ENCODE measurements at places on chromosomes 7 and 10. TPM values are rescaled to one million over a fixed set of nuclear protein-coding genes. Genes with fewer than 3 reads are reported as not detected.

DNA sequence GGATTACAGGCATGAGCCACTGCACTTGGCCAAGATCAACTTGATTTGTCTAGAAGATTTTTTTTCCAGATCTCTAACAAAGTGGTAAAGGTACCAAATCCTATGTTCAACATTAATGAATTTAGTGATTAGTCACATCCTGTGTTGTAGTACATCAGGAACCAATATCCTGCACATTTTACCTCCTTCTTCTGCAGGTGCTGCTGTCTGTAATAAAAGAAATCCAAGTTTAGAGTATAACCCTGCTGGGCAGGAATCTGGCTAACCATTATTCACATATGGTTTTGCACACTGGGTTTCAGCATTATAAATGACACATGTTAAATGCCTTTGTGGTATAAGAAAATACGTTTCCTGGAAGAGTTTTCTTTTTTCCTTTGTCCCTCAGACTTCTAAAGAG is 10.8 kb downstream of the PARD3 start:
- H3K4me3 ChIP-seq, result no peak overlapping the region
- DNase-seq, result no peak
- H3K36me3 ChIP-seq, result no peaks in the 10 kb centered on the region
- no peaks in the 10 kb centered on the region for H3K27me3 ChIP-seq

- H3K4me3 ChIP-seq, result no peak overlapping the region
- H3K27me3 ChIP-seq, result no peaks in the 10 kb centered on the region
- DNase-seq, result no peak
- no peaks in the 10 kb centered on the region for H3K36me3 ChIP-seq
These were observed 17.1 kb upstream of the CPA1 start for GRCh38 chr7:130363026-130363847.

KCNMA1 gene
- total RNA-seq, result 21.1 TPM

GRCh38 chr10:1244493-1244892 is 188.3 kb downstream of the WDR37 start:
- no peak overlapping the region for H3K27ac ChIP-seq
- H3K36me3 ChIP-seq, result no peaks in the 10 kb centered on the region

GRCh38 chr10:20956843-20957242 is 59.7 kb upstream of the NEBL start:
- H3K27me3 ChIP-seq, result no peaks in the 10 kb centered on the region
- no peak overlapping the region for H3K27ac ChIP-seq
- no peak overlapping the region for H3K4me3 ChIP-seq
- H3K4me1 ChIP-seq, result no peaks in the 10 kb centered on the region

DNA sequence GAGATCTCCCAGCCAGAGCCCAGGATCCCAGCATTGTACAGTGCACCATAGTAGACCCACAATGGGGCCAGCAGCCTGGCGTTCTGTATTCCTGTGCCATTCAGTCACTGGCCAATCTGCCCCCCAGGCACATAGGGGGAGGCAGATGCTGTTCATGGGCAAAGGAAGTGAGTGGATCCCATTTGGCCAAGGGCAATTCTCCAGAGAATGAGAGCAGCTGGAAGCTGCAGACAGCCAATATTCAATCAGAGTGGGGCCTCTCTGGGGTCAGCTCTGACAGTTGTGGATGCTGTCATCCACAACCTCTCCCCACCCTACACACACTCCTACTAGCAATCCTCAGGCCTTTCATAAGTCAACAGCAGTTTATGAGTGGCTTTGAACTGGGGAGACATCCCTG is 17.5 kb downstream of the STEAP1B start:
- peaks cover 3% of the 10 kb centered on the region for H3K4me1 ChIP-seq
- H3K4me3 ChIP-seq, result no peak overlapping the region
- no peaks in the 10 kb centered on the region for H3K36me3 ChIP-seq
- no peak for DNase-seq
- H3K27me3 ChIP-seq, result no peaks in the 10 kb centered on the region
- no peak overlapping the region for H3K27ac ChIP-seq

Data from left lung (tissue), 14 donors.